CD4-positive, alpha-beta T cell (primary cell): ENCODE measurements at places on chromosomes 1 and 21. TPM values are rescaled to one million over a fixed set of nuclear protein-coding genes. Genes with fewer than 3 reads are reported as not detected.

DNA sequence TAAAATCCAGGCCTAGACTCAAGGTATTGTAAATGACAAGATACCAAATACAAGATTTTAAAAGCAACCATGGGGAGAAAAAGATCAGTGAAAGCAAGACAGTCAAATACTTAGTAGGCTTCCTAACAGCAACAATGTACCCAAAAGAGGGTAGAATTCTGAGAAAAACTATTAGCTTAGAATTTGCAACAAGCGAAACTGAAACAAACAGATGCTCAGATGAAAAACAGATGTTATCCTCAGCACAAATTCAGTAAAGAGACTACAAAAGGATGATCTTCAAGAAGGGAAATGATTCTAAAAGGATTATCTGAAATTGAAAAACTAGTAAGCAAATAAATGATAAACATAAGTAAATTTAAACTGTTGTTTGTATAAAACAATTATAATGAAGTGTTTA, 40.0 kb downstream of the PDC start:
- no peak overlapping the region for H3K4me3 ChIP-seq
- peaks cover 14% of the 10 kb centered on the region for H3K36me3 ChIP-seq
- H3K4me1 ChIP-seq: no peaks in the 10 kb centered on the region
- H3K27me3 ChIP-seq: no peaks in the 10 kb centered on the region
- H3K27ac ChIP-seq: no peak overlapping the region

DNA sequence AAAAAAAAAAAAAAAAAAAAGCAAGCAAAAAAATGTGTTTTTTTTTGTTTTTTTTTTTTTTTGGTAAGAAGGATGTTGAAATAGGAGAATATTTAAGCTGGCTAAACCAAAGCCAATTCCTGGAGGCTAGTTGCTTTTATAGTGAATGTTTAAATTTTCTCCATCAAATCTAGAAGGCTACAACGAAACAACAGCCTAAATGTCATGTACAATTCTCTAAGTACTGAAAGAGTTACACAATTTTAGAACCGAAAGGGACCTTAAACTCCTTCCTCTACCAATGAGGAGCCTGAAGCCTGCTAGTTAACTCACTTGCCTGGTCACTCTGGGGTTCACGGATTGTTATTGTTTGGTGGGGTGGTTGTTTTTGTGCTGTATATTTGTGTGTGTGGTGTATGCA, 3.5 kb downstream of the WLS start:
- no peaks in the 10 kb centered on the region for H3K36me3 ChIP-seq
- H3K4me3 ChIP-seq: no peak overlapping the region
- no peak overlapping the region for H3K27ac ChIP-seq
- H3K27me3 ChIP-seq: peaks cover 37% of the 10 kb centered on the region

The TSPAN1 gene
- total RNA-seq: not detected

DNA sequence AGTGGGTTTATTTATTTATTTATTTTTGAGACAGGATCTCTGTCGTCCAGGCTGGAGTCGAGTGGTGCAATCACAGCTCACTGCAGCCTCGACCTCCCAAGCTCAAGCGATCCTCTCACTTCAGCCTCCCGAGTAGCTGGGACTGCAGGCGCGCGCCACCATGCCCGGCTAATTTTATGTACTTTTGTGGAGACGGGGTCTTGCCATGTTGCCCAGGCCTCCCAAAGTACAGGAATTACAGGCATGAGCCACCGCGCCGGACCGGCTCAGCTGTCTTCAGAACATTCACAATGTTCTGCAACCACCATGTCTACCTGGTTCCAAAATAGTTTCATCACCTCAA, 406 bp upstream of the DNAJC8 start:
- peaks cover 28% of the 10 kb centered on the region for H3K36me3 ChIP-seq
- H3K27ac ChIP-seq: no peak overlapping the region
- peak overlapping the region; percentile 85 for H3K4me3 ChIP-seq
- no peaks in the 10 kb centered on the region for H3K27me3 ChIP-seq

GRCh38 chr1:21012937-21013336, 163.8 kb downstream of the EIF4G3 start:
- H3K4me3 ChIP-seq: no peak overlapping the region
- no peaks in the 10 kb centered on the region for H3K27me3 ChIP-seq
- no peak overlapping the region for H3K27ac ChIP-seq
- no peaks in the 10 kb centered on the region for H3K4me1 ChIP-seq

The GPR3 gene
- 0.14 TPM for total RNA-seq

The KCNJ6 gene
- total RNA-seq: not detected

DNA sequence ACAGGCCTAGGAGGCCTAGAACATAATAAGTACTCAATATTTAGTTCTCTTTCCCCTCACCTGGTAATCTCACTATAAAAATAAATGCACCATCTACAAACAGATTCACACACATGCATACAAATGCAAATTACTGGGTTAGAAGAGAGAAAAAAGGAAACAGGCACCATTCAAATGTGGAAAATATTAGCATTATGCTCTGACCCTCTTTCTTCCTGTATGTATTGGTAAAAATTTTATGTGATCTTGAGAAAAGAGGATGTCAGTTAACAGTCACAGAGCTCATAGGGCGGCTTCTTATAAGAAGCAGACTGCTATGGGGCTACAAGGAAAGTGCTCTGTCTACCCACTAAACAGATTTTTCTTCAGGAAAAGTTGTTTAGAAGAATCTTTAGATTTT, 565.4 kb downstream of the LMO4 start:
- DNase-seq: no peak
- no peaks in the 10 kb centered on the region for H3K27me3 ChIP-seq
- H3K4me1 ChIP-seq: no peaks in the 10 kb centered on the region
- no peak overlapping the region for H3K4me3 ChIP-seq

DNA sequence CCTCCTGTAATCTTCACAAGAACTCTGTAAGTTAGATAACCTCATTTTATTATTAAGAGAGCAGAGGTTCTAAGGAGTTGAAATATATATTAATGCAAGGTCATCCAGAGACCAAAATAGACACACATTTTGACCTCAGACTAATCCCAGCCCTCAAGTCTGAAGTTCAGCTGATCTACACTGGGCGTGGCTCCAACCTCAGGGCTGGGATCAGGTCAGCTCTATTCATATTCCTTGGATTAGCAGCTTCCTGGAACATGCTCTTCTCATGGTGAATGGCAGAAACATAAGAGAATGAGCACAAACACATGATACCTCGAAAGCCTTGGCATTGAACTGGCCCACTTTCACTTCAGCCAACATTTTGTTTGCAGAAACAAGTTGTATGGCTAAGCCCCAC, 200.8 kb upstream of the ST6GALNAC5 start:
- no peak overlapping the region for H3K27ac ChIP-seq
- no peaks in the 10 kb centered on the region for H3K4me1 ChIP-seq
- H3K4me3 ChIP-seq: no peak overlapping the region
- no peaks in the 10 kb centered on the region for H3K27me3 ChIP-seq

DNA sequence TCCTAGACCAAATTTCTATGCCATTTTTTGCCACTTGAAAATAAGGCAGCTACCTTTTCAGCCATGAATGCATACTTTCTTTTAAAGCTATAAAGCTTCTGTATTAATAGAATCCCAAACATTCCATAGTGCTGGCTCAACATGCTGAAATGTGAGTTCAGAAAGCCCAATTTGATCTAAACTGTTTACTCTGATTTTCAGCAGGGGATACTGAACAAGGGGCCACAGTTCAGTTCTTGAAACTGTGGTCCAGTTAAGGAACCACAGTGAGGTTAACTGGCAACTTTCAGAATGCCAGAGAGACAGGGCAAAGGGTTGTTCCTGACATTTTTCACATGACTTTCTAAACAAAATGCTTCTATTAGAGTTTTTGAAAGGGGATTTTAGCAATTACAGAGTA, 85.7 kb upstream of the COL11A1 start:
- no peaks in the 10 kb centered on the region for H3K4me1 ChIP-seq
- DNase-seq: no peak
- H3K27me3 ChIP-seq: no peaks in the 10 kb centered on the region
- no peaks in the 10 kb centered on the region for H3K36me3 ChIP-seq
- H3K27ac ChIP-seq: no peak overlapping the region

The RFX5 gene
- 62.0 TPM for total RNA-seq

DNA sequence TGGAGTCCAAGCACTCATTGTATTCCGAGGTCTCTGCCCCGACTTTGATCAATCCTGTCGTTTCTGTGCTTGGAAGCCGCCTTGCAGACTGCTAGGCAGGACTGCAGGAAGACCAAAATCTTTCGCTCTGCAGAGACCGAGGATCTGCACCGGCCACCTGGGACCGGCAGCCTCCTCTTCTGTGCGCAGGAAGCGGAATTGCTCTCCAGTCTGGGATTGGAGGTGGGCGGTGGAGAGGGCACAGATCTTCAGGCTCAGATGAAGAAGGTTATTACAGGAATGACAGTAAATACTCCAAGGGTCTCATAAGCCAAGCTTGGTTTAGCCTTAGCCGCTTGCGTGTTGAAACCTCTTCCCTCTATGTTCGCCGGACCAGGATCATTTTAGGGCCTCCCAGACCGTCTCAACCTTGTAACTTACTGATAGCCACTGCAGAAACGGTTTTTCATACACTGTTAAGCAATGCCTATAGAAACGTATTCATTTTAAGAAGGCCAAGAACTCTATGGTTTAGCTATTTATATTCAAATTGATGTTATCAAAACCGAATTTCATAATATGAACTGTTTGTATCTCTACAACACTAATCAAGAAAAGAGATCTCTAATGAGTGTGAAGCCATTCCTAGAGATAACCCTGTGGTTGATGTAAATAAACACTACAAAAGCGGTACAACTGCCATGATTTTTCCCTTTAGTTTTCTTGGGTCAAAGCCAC, 1.1 kb downstream of the MIA3 start:
- no peak overlapping the region for H3K27ac ChIP-seq
- peak overlapping the region; percentile 69 for H3K4me3 ChIP-seq
- peaks cover 6% of the 10 kb centered on the region for H3K27me3 ChIP-seq
- H3K36me3 ChIP-seq: peaks cover 23% of the 10 kb centered on the region
- DNase-seq: no peak
